Activated naive CD4-positive, alpha-beta T cell treated with Interleukin-2 at 50 U/mL for 16 hours (primary cell): ENCODE measurements at places on chromosomes 16 and 17.
A peak's percentile ranks its signal among the peaks of the same experiment; 100 is the strongest.

- DNase-seq: no peak
These were observed 52.9 kb upstream of the LGALS9 start for GRCh38 chr17:27577884-27578717.

- no peak for DNase-seq
These were observed 1.8 kb upstream of the QPRT start for GRCh38 chr16:29676989-29677785.

- DNase-seq: no peak
These were observed 197.7 kb upstream of the GSE1 start for GRCh38 chr16:85415196-85416090.

DNA sequence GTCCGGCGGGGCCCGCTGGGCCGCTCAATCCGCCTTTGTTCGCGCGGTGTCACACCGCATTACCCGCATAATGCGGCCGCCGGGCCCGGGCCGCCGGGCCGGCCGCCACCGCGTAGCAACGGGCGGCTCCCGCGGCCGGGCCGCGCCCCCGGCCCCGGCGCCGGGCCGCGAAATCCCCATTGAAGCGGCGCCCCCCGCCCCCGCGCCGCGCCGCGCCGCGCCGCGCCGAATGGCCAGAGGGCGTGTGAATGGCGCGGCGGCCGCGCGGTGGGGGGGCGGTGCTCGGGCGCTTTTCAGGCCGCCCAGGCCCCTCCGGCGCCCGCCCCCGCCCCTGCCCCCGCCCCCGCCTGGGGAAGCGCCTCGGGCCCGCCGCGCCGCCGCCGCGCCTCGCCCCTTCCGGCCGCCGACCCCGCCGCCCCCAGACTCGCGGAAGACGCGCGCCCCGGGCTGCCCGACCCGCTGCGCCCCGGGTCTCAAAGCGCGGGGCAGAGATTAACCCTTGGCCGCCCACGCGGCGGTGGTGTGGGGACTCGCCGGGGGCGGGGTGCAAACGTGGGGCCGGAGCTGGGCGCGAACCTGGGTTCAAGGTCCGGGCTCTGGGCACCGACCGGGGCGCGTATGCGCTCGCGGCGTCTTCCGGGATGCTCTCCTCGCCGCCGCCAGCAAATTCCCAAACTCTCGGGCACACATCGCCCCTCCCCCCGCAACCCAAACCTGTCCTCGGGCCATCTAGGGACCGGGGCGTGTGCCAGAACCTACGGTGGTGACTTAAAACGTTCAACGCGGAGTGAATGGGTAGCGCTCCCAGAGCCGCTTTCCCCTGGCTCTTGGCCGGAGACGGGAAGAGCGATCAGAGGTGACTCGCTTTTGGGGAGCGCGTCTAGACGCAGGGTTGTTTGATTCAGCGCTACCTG, 46.7 kb downstream of the WNT3 start:
- peak; percentile 16 for DNase-seq

DNA sequence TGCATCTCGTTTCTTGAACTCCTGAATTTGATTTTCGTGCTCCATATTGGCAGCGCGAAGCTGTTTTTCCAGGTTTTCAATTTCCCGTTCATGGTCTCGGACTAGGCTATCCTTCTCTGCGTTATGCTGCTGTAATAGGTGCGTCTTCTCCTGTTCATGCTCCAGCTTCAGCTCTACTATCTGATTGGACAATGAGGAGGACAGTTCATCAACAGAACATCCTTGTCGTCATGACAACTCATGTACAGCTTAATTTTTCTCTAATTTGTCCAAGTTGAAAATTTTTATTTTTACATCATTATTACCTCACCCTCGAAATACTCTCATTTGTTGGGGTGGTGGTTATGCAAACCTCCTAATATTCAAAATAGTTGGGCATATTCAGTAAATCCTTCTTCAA, 289.8 kb downstream of the CEP112 start:
- no peak for DNase-seq

DNA sequence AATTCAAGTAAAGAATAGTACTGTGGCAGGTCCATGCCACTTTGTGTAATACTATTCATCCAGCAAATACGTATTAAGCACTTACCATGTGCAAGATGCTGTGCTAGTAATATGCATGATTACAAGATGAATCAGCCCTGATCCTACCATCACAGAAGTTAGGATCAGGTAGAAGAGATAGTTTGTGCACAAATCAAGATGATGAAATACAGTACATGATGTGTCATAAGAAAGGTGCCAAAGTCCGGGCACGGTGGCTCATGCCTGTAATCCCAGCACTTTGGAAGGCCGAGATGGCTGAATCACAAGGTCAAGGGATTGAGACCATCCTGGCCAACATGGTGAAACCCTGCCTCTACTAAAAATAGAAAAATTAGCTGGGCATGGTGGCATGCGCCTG, 10.9 kb downstream of the COG4 start:
- DNase-seq: no peak

- no peak for DNase-seq
These were observed 22.7 kb downstream of the TRPV3 start for GRCh38 chr17:3534881-3535252.

GRCh38 chr17:42484304-42484703, 25.6 kb downstream of the ATP6V0A1 start:
- DNase-seq: peak; percentile 76

DNA sequence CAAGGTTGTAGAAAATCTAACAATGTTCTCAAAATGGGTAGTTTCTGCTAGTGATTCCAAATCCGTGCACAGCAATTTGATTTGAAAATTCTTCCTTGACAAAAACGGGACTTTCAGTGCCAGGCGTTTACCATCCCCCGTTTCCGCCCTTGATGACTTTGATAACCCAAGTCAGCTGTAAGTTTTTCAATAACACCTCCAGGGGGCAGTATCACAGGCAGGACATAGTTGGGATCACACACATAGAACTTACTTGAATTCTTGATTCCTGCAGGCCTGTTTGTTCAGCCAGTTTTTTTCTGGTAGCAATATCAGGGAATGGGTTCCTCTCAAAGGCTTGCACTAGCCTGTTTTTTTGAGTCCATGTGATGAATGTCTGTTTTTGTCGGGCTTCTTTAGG, 5.6 kb downstream of the DUXB start:
- no peak for DNase-seq

- no peak for DNase-seq
These were observed 7.2 kb upstream of the RFWD3 start for GRCh38 chr16:74673876-74674275.

DNA sequence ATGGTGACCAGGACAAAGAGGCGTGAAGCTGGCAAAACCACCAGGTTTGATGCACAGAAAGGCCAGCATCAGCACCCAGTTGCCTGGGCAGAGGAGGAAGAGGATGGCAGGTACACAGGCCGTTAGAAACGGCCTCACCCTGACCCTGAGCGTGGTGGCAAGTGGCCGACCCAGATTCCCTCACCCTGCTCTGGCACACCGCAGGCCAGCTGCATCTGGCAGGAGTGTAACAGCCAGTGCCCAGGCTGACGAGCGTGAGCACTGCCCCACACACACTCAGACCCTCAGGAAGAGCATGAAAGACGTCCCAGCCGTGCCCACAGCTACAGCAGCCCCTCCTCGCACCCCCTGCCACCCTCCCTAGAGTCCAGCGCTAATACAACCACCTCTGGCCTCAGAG, 82.0 kb downstream of the ANKRD11 start:
- no peak for DNase-seq

GRCh38 chr17:20999044-20999573, 43.7 kb downstream of the USP22 start:
- no peak for DNase-seq

- DNase-seq: no peak
These were observed 4.5 kb upstream of the SAMD14 start for GRCh38 chr17:50134206-50135110.

DNA sequence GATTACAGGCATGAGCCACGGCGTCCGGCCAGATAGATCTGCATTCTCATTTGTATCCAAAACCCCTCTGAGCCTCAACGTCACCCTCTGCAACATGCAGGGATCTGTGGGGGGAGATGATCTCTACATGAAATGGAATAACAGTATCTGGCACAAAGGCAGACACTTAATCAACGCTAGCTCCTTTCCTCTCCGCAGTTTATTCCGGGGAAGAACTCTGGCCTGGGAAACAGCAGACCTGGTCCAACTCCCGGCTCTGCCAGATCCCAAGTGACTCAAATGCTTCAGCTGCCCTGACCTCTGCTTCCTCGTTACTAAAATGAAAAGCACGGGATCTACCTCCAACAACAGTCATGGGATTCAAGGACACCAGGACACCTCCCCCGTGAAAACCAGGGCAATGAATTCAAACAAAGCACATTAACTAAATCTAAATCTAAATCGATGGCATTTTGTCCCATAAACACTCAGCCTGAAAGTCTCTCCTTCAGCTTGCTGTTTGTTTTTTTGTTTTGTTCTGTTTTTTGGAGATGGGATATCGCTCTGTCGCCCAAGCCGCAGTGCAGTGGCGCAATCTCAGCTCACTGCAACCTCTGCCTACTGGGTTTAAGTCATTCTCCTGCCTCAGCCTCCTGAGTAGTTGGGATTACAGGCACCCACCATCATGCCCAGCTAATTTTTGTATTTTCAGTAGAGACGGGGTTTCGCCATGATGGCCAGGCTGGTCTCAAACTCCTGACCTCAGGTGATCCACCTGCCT, 78.2 kb downstream of the NXN start:
- no peak for DNase-seq

GRCh38 chr17:67289181-67289876, 44.3 kb upstream of the HELZ start:
- DNase-seq: no peak

- no peak for DNase-seq
These were observed 148.9 kb downstream of the CMIP start for GRCh38 chr16:81593481-81593880.

GRCh38 chr17:79044462-79044861, 20.5 kb downstream of the C1QTNF1 start:
- no peak for DNase-seq

DNA sequence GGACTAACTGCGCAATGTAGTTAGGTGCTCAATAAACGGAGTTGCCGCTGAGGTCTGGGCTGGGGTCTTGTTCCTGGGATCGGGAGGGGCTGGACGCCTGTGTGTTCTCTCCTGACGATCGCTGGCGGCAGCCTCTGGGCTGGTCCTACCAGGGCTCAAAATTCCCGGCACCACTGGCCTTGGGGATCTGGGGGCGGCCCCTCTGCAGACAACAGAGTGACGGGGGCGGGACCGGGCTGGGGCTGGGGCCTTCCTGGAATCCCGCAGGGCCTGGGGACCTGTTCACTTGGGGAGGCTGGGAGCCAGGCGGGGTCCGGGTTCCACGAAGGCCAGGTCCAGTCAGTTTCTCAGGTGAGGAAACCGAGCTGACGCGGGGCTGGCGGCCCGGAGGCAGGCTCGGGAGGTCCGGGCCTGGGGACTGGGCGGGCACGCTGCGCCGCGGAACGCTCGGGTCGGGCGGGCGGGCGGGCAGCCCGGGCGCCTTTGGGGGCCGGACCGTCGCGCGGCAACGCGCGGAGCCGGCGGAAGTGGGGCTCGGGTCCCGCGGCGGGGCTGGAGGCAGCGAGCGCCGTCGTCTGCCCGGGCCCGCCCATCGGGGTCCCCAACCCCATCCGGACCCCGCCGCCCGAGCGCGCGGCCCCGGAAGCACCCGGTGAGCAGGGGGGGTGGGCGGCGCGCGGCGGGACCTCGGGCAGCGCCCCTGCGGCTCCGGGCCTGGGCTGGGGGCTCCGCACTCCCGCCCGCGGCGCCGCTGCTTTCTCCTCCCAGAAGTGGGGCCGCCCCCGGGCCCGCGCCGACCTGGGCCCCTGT, at the start of gene PIGQ:
PIGQ (plus strand) TSS at position 524 of the 810 bp plus-strand sequence. CDS start 4,107 bp downstream, outside the sequence.
- peak; percentile 69 for DNase-seq

- no peak for DNase-seq
These were observed 90.8 kb upstream of the DNAH17 start for GRCh38 chr17:78667741-78668640.
